ENCODE measurements at places on chromosomes 7 and 10. TPM values are rescaled to one million over a fixed set of nuclear protein-coding genes. Genes with fewer than 3 reads are reported as not detected.

DNA sequence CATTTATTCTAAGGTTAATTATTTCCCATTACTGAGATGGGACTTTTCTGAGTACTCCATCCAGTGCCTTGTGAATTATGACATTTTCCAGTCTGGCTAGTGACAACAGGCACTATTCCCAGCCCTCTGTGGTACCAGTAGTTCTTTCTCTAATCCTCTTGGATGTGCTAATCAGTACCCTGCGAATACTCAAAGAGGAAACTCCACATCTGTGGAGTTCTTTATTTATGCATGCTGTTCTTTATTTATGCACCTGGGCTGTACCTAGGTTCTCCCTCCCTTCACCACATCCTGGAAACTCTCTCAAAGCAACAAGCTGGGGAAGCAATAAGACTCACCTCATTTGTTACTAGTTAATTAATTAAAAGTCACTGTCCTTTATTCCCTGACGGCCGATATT, 83.5 kb downstream of the TSPAN12 start:
- DNase-seq, result no peak
- no peak overlapping the region for H3K4me3 ChIP-seq
- no peaks in the 10 kb centered on the region for H3K36me3 ChIP-seq
- H3K4me1 ChIP-seq, result no peaks in the 10 kb centered on the region
- H3K27ac ChIP-seq, result no peak overlapping the region

DNA sequence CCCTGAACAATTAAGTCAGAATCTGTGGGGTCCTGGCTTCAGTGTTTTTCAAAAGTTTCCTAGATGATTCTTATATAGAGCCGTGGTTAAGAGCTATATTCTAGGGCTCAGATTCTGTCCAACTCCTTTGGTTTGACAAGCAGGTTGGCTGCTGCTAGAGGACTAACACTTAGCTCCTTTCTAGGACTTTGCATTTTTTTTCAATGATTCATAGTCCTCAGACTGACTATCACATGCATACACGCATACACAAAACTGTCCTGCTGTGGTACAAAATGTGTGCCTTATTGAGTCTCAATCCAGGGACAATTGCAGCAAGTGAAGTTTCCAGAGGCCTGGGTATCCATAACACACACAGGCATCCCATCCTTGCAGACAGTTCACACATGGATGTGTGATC, 392.0 kb downstream of the NRG3 start:
- no peaks in the 10 kb centered on the region for H3K36me3 ChIP-seq
- DNase-seq, result no peak
- no peaks in the 10 kb centered on the region for H3K27me3 ChIP-seq
- H3K4me1 ChIP-seq, result no peaks in the 10 kb centered on the region

GRCh38 chr10:28363376-28363775, 60.5 kb upstream of the MPP7 start:
- no peaks in the 10 kb centered on the region for H3K27me3 ChIP-seq
- H3K27ac ChIP-seq, result no peak overlapping the region
- DNase-seq, result no peak

DNA sequence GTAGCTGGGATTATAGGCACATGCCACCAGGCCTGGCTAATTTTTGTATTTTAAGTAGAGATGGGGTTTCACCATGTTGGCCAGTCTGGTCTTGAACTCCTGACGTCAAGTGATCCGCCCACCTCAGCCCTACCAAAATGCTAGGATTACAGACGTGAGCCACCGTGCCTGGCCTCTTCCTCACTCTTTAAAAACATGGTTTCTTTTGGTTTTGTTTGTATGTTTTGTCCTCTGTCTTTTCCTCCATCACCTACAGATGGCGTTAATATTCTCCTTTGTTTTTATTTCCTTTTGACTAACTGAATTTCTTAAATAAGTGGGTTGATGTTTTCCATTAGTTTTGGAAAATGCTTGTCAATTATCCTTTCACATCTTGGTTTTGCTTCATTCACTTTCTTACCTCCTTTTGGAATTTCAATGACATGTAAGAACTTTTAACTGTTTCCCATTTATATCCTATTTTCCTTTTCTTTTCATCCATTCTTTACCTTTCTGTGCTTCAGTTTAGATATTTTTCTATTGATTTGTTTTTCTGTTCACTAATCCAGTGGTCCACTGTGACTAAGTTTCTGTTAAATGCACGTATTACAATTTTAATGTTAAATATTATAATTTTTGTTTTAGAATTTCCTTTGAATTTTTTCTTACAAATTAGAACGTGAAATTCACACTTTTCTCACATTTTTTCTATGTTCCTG, 104.1 kb downstream of the ZNF467 start:
- no peaks in the 10 kb centered on the region for H3K4me1 ChIP-seq
- no peaks in the 10 kb centered on the region for H3K27me3 ChIP-seq
- no peaks in the 10 kb centered on the region for H3K36me3 ChIP-seq
- H3K4me3 ChIP-seq, result no peak overlapping the region

JAZF1 gene
- 9.6 TPM for total RNA-seq

- no peaks in the 10 kb centered on the region for H3K27me3 ChIP-seq
- peaks cover 19% of the 10 kb centered on the region for H3K36me3 ChIP-seq
- H3K4me3 ChIP-seq, result no peak overlapping the region
- H3K4me1 ChIP-seq, result no peaks in the 10 kb centered on the region
- no peak overlapping the region for H3K27ac ChIP-seq
Measured at GRCh38 chr7:152158801-152159587, 133.5 kb downstream of the GALNT11 start.

DNA sequence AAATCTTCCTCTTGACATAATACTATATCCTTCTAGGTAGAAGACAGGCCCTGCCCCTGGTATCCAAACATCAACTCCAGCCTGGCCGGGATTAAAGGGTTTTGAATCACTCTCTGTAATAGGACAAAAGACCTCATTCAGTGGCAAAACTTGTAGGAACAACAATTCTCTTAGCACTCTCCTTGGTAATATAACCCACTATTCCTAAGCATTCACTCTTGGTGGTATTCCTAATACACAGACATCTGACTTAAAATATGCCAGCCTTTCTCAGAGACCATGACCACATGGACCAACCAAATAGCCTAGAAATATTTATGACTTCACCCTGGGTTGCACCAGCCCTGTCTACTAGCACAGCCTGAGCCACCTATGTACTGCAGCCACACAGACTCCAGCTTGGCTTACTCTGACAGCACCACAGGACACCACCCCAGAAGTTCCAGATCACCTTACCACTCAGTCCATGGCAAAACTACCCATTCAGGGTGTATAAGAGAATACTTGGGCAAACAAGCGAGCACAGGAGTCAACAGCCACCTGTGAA, 244.9 kb upstream of the NEBL start:
- H3K36me3 ChIP-seq, result no peaks in the 10 kb centered on the region
- H3K4me3 ChIP-seq, result no peak overlapping the region
- no peaks in the 10 kb centered on the region for H3K27me3 ChIP-seq
